ENCODE measurements at places on chromosomes 1 and 21.
A peak's percentile ranks its signal among the peaks of the same experiment; 100 is the strongest.

DNA sequence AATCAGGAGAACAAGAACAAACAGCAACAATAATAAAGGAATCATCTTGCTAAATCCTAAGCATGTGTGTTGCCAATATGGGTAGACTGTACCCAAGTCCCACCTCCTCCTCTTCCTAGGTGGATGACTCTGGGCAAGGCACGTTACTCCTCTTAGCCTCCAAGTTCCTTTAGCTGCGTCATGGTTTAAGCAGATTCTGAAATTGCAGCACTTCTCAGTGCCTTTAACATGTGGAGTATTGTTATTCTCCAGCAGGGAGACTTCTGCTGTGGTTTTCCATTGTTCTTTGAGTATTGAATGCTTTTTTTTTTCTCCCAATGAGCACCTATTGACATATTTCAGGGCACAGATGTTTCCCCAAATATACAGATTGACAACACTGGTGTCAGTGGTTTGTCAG is 15.5 kb downstream of the ARHGEF10L start:
- DNase-seq, result no peak

DNA sequence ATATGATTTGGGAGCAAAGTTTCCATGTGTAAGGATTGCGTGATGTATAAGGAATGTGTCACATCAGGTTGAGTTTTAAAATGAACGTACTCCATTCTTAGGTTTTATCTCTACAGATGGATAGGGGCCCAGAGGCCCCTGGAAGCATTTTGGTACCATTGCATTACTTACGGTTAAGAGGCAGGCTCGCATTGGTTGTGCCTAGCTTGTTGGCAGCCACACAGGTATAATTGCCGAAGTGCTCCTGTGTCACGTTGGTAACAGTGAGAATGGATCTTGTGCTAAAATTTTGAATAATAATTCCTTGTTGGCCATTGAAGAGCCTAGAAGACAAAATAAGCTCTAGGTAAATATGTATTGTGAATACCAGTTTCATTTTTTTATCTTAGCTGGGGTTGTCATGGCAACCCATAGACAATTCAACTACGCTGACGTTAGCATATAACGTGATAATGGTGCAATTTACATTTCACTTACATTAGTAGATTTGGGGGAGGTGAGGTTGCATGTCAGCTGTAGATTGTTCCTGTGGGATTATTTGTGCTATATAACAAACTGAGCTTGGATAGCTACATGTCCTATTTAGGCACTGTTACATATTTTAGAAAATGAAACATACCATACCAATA is 511.9 kb upstream of the ZRANB2 start:
- DNase-seq, result no peak

DNA sequence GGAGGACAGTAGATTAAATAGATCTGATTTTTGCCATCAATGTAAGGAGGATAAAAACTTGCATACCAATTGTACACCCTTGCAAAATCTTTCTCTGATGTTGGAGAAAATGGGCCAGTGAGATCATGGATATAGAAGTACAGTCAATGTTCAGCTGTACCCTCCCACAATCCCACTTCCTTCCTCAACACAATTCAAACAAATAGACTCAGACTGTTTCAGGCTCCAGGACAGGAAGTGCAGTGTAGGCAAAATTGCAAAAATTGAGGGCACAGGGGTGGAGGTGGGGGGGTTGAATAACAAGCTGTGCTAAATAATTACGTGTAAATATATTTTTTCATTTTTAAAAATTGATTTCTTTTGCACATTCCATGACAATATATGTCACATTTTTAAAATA is 3.9 kb upstream of the IFI44 start:
- DNase-seq, result no peak

DNA sequence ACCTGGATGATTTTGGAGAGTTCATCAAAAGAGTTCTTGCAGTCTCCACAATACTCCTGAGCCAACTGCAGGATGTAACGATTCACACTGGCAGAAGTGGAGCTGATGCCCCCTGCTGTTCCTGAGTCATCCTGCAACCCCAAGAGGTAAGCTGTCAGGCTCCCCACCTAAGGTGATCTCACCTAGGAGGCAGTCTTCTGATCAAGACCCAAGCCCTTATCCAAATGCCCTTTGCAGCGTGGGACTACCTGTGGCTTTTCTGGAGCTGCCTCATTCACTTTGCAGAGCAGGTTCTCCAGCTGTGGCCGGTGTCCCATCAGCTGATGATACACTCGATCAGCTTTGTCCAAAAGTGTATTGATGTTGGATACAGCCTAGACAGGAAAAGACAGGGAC is 96.4 kb downstream of the UBR4 start:
- DNase-seq, result peak; percentile 30

- no peak for DNase-seq
Observed at GRCh38 chr1:169785267-169785666, 9.4 kb downstream of the METTL18 start.

DNA sequence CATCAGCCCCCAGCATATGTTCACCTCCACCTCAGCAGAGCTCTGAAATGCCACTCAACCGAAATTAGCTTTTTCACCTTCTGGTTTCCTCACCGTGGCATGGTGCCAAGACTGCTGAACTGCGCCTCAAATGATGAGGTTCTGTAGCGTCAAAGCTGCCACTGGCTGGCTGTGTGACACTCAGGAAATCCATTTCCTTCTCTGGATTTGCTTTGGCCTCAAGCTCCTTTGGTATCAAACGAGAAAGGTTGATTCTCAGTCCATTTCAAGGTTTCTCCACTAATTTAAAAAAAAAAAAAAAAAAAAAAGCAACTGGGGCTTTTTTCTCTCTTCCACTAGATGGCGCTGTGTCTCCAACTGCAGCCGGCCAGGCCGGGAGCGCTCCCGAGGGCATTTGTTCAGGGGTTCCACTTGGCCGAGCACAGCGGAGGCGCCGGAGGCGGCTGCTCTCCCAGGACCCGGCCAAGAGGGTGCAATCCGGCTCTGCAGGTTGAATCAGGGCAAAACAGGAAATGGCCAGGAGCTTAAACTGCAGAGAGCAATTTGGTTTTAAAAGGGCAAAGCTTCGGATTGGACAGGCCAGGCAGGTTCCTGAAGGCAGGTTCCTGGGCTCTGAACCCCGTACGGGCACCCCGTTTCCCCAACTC is 26.5 kb upstream of the PLA2G2C start:
- DNase-seq, result peak; percentile 55

GRCh38 chr1:8107897-8108296 is 81.8 kb upstream of the ERRFI1 start:
- DNase-seq, result no peak

DNA sequence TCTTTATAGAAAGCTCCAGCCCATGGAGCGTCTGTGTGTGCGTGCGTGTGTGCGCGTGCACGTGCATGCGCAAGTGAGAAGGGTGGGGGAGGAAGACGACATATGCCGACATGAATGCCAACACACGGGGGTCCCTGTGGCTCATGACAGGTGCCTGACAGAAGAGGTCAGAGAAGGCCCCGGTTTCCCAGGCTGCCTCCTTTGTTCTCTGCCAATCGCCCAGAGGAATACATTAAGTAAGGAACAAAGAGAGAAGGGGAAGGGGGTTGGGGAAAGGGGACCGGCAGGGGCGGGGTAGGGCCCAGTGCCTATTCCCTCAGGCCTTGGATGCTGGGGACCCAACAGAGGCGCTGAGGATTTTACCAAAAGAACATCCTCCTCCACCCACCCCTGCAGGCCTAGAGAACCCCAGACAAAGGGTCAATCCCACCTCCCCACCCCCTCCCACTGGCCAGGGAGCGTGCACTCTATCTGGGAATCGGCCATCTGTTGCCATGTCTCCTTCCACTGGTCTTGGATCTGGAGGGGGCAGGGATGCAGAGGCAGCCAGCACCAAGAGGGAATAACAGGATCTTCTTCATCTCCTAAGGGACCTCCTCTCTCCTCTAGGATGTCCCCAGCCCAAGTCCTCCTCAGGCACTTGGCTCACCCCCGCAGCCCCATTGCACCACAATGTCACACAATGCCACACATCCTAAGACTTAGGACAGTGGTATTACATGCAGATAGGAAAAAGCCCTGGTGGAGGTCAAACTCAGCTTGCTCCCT is 39.4 kb downstream of the PIK3C2B start:
- DNase-seq, result no peak

DNA sequence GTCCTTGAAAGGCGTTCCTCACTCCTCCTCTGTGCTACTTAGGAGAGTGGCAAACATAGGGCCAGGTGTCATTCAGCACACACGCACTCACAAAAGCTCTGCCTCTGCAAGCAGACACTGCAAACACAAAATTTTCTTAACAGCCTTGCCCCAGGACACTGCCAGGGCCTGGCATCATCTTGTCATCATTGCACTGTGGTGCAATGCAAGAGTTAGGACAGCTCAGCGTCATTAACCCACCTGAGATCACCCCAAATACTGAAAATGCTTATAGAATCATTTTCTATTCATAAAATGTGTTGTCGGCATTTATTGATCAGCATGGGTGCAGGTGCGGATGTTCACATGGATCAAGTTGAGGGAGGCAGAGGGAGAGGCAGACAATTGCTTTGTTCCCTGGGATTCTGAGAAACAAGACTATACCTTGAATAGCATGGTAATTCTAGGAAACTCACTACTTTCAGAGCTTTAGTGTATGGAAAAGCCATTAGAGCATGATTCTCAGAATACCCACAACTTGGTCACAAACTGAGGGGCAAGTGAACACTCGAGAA is 3.0 kb downstream of the ADAM30 start:
- no peak for DNase-seq

GRCh38 chr1:43554444-43554992 is 23.8 kb downstream of the PTPRF start:
- DNase-seq, result peak; percentile 65

GRCh38 chr1:111176678-111177077 is 23.8 kb downstream of the DENND2D start:
- DNase-seq, result no peak

- no peak for DNase-seq
Observed at GRCh38 chr21:44854391-44854663, 19.2 kb downstream of the PTTG1IP start.

- peak; percentile 89 for DNase-seq
Observed at GRCh38 chr21:42039470-42039901, 29.3 kb upstream of the ZBTB21 start.

GRCh38 chr1:197330213-197330612 is 62.2 kb downstream of the CRB1 start:
- no peak for DNase-seq

DNA sequence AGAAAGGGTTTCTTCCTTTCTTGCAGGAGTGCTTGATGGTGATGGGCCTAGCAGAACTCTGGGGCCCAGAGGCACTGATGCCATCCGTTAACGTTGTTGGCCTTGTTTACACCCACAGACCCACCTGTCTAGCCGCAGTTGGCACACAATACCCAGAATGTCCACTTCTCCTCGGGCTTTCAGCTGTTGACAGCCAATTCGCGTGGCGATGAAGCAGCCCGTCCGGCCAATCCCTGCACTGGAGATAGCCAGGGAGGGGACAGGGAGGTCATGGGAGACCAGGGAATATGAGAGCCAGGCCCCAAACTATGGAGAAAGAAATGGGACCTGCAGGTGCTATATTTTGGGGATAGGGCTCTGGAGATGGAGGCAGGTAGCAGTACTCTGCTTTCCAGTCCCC is 5.7 kb upstream of the ARL8A start:
- no peak for DNase-seq

- no peak for DNase-seq
Observed at GRCh38 chr1:74811436-74812179, 78.7 kb downstream of the TYW3 start.

DNA sequence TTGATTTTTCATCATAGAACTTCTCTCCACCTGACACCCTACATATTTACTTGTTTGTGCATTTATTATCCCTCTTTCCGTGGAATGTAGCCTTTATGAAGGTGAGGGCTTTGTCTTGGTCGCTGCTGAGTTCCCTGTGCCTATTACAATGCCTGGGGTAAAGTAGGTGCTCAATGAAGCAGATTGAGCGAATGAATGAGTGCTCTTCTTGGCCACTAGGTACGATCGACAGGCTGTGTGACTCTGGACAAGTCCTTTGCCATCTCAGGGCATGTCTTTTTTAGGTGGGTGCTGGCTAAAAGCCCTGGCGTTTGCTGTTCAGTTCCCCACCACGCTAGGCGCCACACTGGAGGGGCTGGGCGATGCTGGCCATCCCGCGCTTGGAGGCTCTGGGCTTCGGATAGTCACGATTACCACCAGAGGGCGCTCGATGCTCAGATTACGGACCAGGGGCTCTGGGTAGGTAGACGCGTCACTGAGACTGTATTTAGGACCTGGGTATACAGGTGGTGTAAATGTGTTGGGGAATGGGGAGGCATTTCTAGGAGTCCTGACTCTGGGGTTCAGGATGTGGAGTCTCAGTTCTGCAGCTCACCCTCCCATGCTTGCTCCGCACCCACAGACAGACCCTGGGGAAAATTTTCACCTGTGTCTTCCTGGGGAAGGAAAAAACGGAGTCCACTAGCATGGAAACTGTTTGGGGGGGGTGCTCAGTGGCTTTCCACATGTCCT is 71.0 kb upstream of the CSF3R start:
- peak; percentile 51 for DNase-seq

DNA sequence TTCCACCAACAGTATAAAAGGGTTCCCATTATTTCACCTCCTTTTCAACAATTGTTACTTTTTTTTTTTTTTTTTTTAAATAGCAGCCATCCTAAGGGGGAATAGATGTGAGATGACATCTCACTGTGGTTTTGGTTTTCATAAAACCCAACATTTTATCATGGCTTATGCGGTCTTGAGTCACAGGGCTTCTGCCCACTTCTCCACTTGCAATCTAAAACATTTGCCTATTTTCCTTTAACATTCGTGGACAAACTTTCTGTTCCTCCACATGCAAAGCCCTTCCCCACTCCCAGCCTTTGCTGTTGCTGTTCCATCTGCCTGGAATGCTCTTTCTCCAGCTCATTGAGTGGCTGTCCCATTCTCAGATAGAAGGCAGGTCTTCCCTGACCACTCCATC is 239.7 kb upstream of the KCNK2 start:
- no peak for DNase-seq

DNA sequence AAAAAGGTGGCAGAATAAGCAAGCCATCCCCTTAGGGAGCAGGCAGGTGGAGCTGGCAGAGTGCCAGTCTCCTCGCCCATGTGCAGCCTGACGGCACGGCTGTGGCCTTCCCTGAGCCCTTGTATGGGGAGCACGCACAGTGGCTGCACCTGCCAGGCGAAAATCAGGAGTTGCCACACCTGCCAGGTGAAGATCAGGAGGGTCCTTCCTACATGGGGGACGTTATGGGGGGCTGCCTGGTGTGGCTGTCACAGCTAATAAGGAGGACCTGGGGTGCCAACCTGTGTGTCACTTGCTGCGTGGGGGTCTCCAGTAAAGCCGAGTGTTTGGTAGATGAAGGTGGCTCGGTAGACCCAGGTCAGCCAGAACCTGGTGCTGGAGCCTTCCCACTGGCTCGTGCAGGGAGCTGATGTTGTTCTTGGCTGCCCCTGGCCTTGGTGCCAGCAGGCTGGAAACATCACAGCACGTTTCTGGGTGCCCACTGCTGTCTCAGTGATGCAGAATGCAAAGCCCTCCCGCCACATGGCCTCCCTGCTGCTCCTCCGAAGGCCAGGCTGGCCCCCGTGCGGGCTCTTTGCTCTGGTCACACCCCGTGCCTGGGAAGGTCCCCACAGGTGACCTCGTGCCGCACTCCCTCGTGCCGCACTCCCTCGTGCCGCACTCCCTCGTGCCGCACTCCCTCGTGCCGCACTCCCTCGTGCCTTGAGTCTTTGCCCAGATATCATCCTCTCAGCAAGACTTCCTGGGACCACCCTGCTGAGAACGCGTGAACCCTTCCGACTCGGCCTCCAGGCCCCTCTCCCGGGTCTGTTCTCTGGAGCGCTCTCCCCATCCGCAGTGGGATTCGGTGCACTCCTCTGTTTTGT is 55.4 kb downstream of the SLC37A1 start:
- no peak for DNase-seq

Data from mesenchymal stem cell (in vitro differentiated cells and primary cell).